Activated CD4-positive, alpha-beta memory T cell treated with anti-CD3 and anti-CD28 coated beads, Interleukin-2, amount 10 ng/mL, durations not matched to agents 7 days and 5 days (primary cell): ENCODE measurements at places on chromosomes 2 and 18. TPM values are rescaled to one million over a fixed set of nuclear protein-coding genes. Genes with fewer than 3 reads are reported as not detected.
A peak's percentile ranks its signal among the peaks of the same experiment; 100 is the strongest.

- no peak for DNase-seq
These were observed 402.1 kb downstream of the PARD3B start for GRCh38 chr2:204947405-204947804.

DNA sequence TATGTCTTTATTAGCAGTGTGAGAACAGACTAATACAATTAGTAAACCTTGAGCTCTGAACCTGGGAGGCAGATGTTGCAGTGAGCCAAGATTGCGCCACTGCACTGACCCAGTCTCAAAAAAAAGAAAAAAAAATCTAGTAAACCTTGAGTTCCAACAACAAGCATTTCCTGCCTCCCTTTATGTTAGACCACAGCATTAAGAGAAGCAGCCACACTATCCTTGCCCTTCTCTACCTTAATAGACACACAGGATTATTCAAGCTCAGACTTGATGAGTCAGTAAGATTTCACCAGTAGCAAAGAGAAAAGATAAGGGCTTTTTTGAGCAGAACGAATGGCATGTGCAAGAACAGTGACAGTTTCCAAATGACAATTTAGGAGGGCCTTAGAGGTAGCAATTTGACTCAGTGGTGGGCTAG lies 18.0 kb upstream of the GLS start:
- no peak for DNase-seq

DNA sequence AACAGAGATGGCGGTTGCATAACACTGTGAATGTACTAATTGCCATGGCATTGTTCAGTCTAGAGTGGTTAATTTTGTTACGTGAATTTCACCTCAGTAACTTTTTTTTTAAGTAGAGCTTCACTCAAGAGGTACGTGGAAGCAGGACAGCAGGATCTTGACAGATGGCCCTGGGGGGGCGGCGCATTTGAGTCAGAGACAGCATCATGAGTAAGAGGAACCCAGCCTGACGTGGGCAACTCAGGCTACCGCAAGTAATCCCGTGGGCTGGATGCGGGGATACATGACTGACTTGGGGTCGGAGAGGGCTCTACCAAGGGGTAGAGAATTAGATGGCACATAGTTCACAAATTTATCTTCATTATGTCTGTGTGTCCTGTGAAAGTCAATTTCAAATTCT lies 38.1 kb upstream of the DAPL1 start:
- DNase-seq, result no peak

DNA sequence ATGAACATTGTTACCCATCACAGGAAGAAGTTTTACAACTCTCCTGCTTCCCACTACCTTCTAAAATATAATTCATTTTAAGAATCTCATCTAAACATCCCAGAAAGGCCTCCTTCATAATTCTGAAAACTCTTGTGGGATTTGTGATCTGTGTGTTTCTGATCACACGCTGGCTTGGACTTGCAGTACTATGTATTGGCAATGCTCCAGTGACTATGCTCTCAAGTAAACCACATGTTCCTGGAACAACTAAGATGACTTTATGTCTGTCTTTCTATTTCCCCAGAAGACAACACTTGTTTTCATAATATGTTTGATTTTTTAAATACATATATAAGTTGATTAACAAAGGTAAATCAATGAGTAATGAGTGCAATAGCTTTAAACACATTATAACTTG lies 376.6 kb upstream of the NETO1 start:
- DNase-seq, result no peak

DNA sequence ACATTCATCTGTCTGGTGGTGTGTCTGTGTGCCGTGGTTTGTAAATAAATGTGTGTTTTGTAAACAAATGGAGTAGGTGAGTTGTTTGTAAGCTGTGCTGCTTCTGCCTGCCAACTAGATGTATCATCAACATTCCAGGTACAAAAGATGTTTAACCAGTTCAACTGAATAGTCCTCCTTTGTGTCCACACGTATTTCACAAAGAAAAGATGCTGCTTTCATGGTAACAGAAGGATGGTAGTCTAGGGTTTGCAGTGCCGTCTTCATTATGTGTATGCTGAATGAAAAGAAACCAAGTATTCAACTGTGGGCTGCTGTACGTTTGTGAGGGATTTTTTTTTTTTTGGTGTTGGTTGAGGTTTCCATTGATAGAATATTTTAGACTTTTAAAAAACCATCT lies 72.1 kb downstream of the CAMKMT start:
- DNase-seq, result no peak

- no peak for DNase-seq
These were observed 80.8 kb upstream of the CERS6 start for GRCh38 chr2:168375195-168375798.

DNA sequence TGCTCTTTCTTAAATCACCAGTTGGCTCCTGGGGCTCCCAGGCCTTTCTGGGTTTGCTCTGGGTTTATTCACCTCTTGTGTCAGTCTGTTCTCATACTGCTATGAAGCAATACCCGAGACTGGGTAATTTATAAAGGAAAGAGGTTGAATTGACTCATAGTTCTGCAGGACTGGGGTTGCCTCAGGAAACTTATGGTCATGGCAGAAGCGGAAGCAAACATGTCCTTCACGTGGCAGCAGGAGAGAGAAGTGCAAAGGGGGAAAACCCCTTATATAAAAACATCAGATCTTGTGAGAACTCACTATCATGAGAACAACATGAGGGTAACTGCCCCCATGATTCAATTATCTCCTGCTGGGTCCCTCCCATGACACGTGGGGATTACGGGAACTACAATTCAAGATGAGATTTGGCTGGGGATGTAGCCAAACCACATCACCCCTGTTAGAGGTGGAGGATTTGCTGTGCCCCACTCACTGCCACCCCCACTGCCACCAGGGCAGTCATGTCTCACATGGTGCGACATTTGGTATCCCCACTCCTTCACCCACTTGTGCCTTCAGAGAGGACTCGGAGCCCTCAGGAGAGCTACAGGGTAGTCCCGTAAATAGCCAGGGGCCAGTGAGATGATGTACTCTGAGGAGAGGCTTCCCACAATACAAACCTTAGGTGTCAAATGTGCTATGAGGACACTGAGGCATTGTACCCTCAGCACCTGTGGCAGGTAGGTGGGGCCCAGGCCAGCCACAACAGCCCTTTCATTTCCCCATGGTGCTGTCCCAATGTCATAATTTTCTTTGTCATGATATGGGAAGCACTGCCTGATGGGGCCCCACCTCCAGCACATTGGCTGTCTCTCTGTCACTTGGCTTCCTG lies 35.7 kb downstream of the CDC42EP3 start:
- peak; percentile 77 for DNase-seq

- no peak for DNase-seq
These were observed 16.9 kb upstream of the CRACDL start for GRCh38 chr2:98952966-98953365.

GRCh38 chr2:197183355-197183754 lies 127.2 kb downstream of the ANKRD44 start:
- DNase-seq, result no peak

GRCh38 chr2:239355139-239355538 lies 45.7 kb downstream of the HDAC4 start:
- no peak for DNase-seq

Gene SCTR
- not detected for total RNA-seq

Gene TUBB8B
- total RNA-seq, result not detected

Gene CNGA3
- total RNA-seq, result not detected

DNA sequence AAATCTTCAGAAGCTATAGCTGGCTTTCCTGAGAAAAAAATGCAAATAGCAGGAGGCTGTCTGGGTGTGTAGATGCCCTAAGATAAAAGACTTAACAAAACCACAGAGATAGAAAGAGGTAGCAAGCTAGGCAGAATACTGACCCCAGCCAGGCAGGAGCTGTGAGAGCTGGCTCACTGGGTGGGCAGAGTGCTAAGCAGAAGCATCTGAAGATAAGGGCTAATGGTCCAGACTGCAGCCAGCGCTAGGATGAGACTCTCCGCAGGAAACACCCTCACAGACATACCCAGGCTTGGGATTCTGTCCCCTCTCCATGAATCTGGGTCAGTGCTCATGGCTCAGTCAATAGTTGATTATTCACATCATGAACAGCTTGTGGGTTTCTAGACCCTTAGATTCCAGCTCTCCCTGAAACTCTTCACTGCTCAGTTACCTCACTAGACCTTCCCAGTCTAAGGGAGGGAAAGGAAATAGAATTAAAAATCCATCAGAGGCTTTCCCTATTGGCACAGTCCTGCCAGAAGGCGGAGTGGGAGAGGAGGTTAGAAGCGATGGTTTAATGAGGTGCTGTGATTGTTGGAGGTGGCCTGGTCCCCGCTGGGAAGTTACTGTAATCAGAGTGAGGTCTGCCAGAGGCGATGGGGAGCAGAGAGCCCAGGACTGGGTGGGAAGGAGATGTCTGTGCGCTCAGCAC lies 21.4 kb upstream of the CCBE1 start:
- no peak for DNase-seq

- no peak for DNase-seq
These were observed 120.7 kb downstream of the FEZ2 start for GRCh38 chr2:36477315-36477714.

DNA sequence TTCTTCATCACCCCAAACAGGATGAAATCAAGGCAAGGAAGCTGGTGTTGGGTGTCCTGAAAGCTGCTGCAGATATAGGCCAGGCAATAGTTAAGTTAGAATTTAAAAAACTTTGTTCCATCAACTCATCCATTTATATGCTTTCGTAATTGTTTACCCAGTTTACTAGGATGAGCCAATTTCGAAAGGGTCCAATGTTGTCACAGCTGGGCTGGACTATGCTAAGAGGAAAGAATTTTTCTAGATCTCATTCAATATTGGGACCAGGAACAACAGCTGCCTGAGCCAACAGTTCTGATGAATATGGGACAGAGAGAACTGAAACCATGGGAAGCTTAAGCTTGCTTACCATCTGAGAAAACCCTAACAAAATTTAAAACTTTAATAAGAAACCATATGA lies 21.6 kb upstream of the SP3 start:
- DNase-seq, result no peak

Gene LYPD6B
- not detected for total RNA-seq

GRCh38 chr18:76401498-76401897 lies 93.5 kb downstream of the ZNF516 start:
- no peak for DNase-seq

GRCh38 chr2:1024981-1025380 lies 74.3 kb downstream of the SNTG2 start:
- no peak for DNase-seq

Gene RUFY4
- total RNA-seq, result 2.1 TPM

Gene TCF23
- total RNA-seq, result not detected

GRCh38 chr18:67159662-67160061 lies 356.9 kb downstream of the DSEL start:
- no peak for DNase-seq

GRCh38 chr2:173354582-173355131 lies at the start of gene CDCA7:
CDCA7 (plus strand) TSS chr2:173354872; CDS start chr2:173354964, 92 bp downstream.
- DNase-seq, result peak; percentile 77

Gene TRIM43
- 0.43 TPM for total RNA-seq

Gene KCNIP3
- total RNA-seq, result not detected

DNA sequence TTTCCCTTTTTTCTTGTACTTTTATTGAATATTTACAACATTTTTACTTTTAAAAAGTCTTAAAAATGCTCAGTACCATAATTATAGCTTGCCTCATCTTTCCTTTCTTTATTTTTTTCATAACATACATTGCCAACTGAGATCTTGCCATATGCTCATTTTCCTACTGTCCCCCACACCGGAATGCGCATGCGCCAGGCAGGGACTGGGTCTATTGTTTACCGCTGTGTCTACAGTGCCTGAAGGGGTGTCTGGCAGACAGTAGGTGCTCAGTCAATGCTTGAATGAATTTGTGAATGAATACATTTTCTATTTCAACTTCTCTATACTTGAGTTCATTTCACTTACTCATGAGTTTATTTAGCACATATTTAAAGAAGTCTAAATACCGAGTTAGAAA lies 158.0 kb downstream of the CYP26B1 start:
- no peak for DNase-seq

Gene SPRED2
- 12.2 TPM for total RNA-seq

Gene CAPN14
- total RNA-seq, result 0.35 TPM

Gene ACMSD
- total RNA-seq, result not detected

Gene VWC2L
- not detected for total RNA-seq

GRCh38 chr2:20594957-20595356 lies 55.9 kb downstream of the HS1BP3 start:
- DNase-seq, result no peak

GRCh38 chr2:60699617-60700016 lies 56.5 kb upstream of the PAPOLG start:
- no peak for DNase-seq

Gene PSMA8
- 0.60 TPM for total RNA-seq

GRCh38 chr2:65388596-65389390 lies 43.6 kb downstream of the SPRED2 start:
- no peak for DNase-seq

- DNase-seq, result no peak
These were observed 56.2 kb downstream of the REEP1 start for GRCh38 chr2:86281066-86281700.

Gene GALNT5
- not detected for total RNA-seq

DNA sequence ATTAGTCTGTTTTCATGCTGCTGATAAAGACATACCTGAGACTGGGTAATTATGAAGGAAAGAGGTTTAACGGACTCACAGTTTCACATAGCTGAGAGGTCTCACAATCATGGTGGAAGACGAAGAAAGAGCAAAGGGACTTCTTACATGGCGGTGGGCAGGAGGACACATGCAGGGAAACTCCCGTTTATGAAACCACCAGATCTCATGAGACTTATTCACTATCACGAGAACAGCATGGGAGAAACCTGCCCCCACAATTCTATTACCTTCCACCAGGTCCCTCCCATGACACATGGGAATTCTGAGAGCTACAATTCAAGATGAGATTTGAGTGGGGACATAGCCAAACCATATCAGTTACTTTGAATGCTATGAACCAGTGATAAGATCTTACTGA lies 44.1 kb downstream of the SCTR start:
- DNase-seq, result no peak

- no peak for DNase-seq
These were observed 513.9 kb upstream of the MEX3C start for GRCh38 chr18:51711298-51711889.
